ENCODE measurements at places on chromosomes 16 and 17.

GRCh38 chr17:522919-523318 is 170.3 kb upstream of the RPH3AL start:
- DNase-seq, result no peak

GRCh38 chr17:2994441-2994840 is 69.0 kb downstream of the OR1D5 start:
- no peak for DNase-seq

DNA sequence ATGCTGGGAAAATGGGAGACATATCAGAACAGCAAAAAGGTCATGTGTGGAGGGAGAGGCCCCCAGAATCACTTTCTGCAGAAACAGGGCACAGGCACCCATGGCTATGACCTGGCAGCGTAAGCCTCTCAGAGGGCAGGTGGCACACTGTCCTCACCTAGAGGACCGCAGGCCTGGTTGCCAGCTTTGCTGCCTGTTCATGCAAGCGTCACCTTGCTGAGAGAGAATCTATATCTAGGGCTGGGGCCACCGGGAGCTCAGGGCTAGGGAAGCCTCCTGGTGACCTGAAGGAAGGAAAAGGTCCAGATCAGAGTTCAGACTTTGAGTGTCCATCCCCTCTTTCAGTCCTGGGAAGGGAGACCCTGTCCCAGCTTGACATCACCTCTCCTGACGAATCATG is 78.7 kb downstream of the GOSR1 start:
- no peak for DNase-seq

DNA sequence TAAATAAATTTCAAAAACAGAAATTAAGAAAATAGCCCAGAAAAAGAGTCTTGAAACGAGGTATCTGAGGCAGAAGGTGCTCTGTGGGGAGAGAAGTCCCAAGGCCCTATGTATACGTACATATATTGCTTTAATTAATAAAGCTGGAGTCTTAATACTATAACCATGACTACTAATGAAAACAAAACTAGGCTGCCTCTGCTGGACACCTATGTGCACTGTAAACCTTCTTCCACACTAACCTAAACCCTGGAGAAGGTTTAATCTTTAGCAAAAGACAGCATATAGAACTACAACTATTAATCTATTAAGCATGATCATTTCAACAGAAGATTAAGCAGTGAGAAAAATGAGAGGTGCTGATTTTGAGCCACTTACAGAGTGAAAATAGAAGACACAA is 153.9 kb upstream of the C17orf78 start:
- DNase-seq, result no peak

GRCh38 chr16:69688589-69688988 is 37.8 kb downstream of the NQO1 start:
- DNase-seq, result no peak
